ENCODE measurements at places on chromosomes 1 and 21.

DNA sequence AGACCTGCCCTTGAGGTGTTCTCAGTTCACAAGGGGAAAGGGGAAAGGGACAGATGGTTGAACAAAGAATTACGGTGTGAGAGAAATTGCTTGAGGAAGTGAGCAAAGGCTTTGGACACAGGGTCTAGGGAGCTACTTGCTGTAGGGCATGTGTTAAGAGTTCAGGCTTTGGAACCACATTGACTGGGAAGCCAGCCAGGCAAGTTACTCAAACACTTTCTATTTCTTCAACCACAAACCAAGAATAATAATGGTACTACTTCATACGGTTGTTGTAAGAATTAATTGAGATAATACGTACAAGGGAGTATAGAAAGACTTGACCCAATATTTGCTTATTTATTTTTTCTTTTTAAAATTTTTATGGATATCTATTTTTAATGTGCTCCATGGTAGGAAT lies 26.6 kb downstream of the AK4 start:
- peak; percentile 94 for DNase-seq

- DNase-seq = peak; percentile 97
Observed at GRCh38 chr1:66271216-66271903, 262.6 kb upstream of the SGIP1 start.

DNA sequence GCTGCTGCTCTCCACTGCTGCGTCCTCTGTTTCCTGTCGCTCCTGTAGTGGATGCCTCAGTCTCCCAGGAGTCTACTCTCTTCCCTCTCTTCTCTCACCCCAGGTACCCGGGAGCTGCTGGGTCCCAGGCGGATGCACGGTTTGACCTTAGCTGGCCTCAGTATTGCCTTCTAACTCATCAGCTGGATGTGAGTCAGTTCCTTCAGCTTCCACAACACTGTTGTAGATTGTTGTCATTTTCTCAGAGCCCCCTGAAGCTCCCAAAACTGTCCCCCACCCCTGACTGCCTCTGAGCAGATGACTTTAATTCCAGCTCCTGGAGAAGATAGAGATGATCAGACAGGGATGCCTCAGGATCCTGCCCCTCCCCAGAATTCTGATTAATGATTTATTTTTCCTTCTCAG lies 7.2 kb downstream of the CNIH3 start:
- no peak for DNase-seq

GRCh38 chr1:52567943-52568342 lies 15.1 kb upstream of the TUT4 start:
- no peak for DNase-seq

DNA sequence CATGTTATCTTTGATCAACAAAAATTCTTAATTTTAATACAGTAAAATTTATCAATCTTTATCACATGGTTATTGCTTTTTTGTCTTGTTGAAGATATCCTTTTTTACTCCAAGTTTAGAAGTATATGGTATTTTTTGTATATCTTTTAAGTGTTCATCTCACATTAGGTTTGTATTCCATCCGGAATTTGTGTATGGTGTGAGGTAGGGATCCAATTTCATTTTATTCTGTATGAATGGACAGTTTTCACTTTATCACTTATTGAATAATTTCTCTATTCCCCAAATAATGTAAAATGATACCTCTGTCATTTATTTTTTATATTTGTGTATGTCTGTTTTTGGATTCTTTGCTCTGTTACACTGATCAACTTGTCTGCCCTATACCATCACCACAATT lies 25.3 kb downstream of the NFIA start:
- no peak for DNase-seq

- DNase-seq = no peak
Observed at GRCh38 chr1:63612564-63612963, 19.4 kb downstream of the PGM1 start.

All from NCI-H226 (cell line).